ENCODE measurements at places on chromosomes 2 and 18. TPM values are rescaled to one million over a fixed set of nuclear protein-coding genes. Genes with fewer than 3 reads are reported as not detected.

The TCF4 gene
- total RNA-seq, result 9.3 TPM

The VIT gene
- not detected for total RNA-seq

The HOXD8 gene
- total RNA-seq, result 26.5 TPM

The MTCL1 gene
- 60.1 TPM for total RNA-seq

The CAPN14 gene
- total RNA-seq, result 0.46 TPM

The CYP27C1 gene
- 0.52 TPM for total RNA-seq

The SKOR2 gene
- total RNA-seq, result not detected

The ABCA12 gene
- total RNA-seq, result 3.0 TPM

The CPS1 gene
- total RNA-seq, result 2.2 TPM

The RFTN2 gene
- not detected for total RNA-seq

The CRYBA2 gene
- not detected for total RNA-seq

The INHBB gene
- total RNA-seq, result 0.87 TPM

The SLC4A1AP gene
- 25.8 TPM for total RNA-seq

The ANKRD30BL gene
- total RNA-seq, result not detected

The RND3 gene
- 51.8 TPM for total RNA-seq

The GALNT5 gene
- total RNA-seq, result 2.0 TPM

The RBM45 gene
- 10.2 TPM for total RNA-seq

The GCC2 gene
- 25.8 TPM for total RNA-seq

The CMPK2 gene
- 4.3 TPM for total RNA-seq

The RGPD5 gene
- 7.7 TPM for total RNA-seq

The PDCD1 gene
- total RNA-seq, result 0.92 TPM

The PLEK gene
- total RNA-seq, result not detected

The CD226 gene
- total RNA-seq, result 1.9 TPM

The CNTNAP5 gene
- not detected for total RNA-seq

The QPCT gene
- total RNA-seq, result 26.4 TPM

The KLHL41 gene
- total RNA-seq, result 0.07 TPM

The TMEM247 gene
- not detected for total RNA-seq

The PRKAG3 gene
- total RNA-seq, result not detected

The PLCD4 gene
- 0.58 TPM for total RNA-seq

The NFATC1 gene
- total RNA-seq, result 2.1 TPM

The MERTK gene
- total RNA-seq, result 8.7 TPM

The HOXD10 gene
- total RNA-seq, result 18.8 TPM

The SP140 gene
- total RNA-seq, result 4.6 TPM

The AFF3 gene
- 0.35 TPM for total RNA-seq

The CCDC148 gene
- 1.2 TPM for total RNA-seq

Measured in epithelial cell of proximal tubule (primary cell).